ENCODE measurements at places on chromosomes 4 and X.

DNA sequence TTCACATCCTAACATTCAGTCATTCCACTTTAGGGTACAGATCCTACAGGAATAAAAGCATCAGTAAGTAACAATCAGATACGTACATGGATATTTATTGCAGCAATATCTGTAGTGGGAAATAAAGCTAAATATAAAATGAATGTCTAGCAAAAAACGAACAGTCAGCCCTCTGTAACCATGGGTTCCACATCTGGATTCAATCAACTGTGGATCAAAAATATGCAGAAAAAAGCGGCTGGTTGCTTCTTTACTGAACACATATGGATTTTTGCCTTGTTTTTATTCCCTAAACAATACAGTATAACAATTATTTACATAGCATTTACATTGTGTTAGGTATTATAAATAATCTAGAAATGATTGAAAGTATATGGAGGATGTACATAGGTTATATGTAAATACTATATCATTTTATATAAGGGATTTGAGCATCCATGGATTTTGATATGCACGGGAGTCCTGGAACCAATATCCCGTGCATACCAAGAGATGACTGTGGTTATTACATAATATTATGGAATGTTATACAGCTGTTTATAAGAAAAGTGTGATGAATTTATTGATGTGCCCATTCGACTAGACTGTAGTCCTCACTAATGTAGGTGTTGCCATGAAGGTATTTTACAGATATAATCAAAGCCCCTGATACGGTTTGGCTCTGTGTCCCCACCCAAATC, 132.8 kb downstream of the ARHGEF9 start:
- peak; percentile 36 for DNase-seq

- peak; percentile 21 for DNase-seq
These were observed 270.7 kb downstream of the FBXW7 start for GRCh38 chr4:152265149-152265621.

- no peak for DNase-seq
These were observed 168.3 kb upstream of the PUDP start for GRCh38 chrX:7316280-7316679.

- no peak for DNase-seq
These were observed 188.1 kb upstream of the SFRP2 start for GRCh38 chr4:153976954-153977353.

- DNase-seq: no peak
These were observed 130.1 kb downstream of the PDE5A start for GRCh38 chr4:119498527-119498926.

- DNase-seq: peak; percentile 42
These were observed 159.6 kb upstream of the ANK2 start for GRCh38 chr4:112889619-112890527.

DNA sequence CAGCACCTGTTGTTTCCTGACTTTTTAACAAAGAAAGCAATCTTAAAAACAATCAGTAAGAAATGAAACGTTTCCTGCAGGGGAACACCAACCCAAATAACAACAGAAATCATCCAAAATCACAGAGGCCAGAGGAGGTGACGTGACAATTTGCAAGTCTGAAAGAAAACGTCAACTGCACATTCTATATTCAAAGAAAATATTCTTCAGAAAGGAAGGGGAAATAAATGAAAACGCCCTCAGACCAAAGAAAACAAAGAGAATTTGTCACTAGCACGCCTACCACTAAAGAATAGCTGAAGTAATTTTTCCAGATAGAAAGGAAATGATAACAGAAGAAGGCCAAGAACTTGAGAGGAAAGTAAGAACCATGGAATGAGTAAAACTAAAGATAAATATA, 74.4 kb downstream of the CASP3 start:
- DNase-seq: no peak

GRCh38 chr4:118014831-118015230, 19.5 kb upstream of the NDST3 start:
- no peak for DNase-seq

DNA sequence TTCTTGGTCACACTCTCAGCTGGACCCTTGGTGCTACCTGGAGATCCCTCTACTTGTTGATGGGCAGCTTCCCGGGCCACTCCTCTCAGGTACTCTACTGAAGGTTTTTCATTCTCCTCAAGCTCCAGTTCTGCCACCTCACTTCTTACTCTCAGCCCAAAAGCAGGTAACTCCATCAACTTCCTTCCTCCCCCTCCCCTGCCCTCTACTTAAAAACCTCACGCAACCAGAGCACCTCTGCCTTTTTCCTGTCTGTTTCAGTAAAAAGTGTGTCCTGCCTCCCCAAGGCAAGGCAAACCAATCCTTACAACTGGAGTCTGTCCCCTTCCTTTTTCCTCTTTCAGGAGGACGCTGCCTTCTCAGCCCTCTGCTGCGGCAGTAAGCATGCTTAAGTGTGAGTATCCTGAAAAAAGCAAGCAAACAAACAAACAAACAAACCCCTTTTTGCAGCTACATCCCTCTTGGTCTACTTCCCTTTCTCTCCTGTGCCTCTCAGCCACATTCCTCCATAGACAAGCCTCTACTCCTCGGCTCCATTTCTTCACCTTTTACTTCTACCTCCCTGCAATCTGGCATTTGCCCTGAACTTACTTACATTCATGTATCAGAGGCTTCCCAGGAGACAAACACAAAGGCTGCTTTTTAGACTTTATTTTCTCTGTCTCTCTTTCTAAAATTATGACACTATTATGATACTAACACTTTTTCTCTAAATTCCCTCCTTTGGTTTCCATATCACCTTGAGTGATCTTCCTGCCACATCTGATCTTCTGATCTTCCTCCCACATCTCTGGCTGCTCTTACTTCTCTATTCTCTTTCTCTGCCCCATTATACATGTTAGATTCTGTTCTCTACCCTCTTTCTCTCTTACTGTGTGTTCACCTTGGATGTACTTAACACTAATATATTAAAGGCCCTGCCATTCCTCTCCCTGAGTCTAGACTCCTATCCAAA, 5.4 kb downstream of the ALPK1 start:
- no peak for DNase-seq

DNA sequence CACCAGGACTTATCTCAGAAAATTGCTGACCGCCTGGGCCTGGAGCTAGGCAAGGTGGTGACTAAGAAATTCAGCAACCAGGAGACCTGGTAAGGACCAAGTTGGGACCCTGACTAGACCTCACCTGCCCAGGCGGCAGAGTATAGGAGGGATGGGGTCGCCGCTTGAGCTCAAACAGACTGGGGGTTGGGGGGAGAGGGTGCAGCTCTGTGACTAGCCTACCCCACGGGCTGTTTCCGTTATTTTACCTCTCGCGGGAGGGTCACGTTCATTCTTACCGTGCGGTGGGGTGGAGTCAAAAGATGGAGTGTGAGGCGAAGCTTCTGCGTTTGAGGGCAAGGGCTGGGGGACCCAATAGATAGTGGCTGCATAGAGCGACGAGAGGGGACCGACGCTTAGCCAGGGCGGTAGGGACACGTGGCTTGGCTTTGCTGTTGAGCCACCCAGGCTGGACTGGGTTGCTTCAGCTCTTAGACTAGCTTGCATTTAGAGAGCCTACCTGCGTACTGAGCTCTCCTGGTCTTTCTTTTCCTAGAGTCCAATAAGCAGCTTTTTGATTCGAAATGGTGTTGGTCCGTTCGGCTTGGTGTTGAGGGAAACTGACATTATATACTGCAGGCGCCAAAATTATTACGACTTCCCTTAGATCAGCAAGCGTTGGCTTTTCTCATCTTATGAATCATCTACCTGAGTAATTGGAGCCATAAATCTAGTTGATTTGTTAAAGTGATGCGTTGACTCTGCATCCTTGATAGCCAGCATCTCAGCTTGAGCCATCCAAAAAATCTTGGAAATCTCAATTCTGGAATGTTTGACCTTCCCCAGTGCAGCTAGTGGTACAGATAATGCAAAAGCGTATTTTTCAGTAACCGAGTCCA, 591 bp downstream of the PRPS1 start:
- DNase-seq: peak; percentile 44

DNA sequence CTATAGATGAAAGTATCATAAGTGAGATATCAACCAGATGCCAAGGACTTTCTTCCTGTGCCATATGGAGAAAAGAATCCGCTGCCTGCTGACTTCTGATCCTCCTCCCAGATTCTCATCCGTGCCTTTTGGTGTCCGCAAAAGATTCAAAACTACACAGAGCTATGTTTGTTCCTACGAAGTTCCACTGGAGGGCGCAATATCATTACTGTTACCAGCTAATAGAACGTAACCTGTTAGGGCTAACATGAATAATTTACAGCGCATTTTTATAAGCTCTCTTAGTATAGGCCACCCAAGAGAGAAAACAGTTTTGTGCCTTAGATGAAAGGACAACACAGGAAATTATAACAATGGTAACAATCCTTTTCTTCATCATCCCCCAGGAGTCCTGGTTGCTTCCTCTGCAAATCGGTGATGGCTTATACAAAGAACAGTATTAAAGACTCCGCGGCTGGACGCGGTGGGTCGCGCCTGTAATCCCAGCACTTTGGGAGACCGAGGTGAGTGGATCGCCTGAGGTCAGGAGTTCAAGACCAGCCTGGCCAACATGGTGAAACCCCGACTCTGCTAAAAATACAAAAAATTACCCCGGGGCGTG, 22.8 kb upstream of the CENPVL3 start:
- DNase-seq: peak; percentile 35

- peak; percentile 47 for DNase-seq
These were observed 418.2 kb downstream of the STIM2 start for GRCh38 chr4:27278615-27279375.

DNA sequence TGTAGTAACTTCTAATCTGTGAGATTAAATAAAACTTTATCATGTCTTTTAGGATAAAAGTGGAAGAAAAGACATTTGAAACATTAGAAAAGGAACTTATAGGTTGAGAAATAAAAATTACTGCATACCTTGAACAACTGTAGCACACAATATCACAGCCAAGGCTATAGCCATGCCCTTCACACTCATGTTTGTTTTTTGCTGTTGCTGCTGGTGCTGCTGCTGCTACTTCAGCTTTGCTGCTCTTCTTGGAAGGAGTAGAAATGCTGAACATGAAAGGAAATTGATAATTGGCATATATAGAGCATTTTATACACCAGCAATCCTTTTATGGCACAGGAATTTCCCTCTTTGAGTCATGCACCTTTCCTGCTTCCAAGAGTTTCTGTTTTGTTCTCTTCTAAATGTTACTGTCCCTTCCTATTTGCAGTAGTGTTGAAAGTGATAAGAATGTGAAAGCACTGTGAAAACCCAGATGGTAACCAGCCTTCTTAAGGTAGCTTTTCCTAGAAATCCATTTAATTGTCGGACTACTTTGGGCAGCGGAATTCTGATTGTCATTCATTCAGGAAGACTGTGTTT, at the start of gene CXCL11:
Gene CXCL11 (minus strand): TSS at position 272 of the 582 bp plus-strand sequence. CDS start 83 bp downstream, at position 189.
- no peak for DNase-seq

DNA sequence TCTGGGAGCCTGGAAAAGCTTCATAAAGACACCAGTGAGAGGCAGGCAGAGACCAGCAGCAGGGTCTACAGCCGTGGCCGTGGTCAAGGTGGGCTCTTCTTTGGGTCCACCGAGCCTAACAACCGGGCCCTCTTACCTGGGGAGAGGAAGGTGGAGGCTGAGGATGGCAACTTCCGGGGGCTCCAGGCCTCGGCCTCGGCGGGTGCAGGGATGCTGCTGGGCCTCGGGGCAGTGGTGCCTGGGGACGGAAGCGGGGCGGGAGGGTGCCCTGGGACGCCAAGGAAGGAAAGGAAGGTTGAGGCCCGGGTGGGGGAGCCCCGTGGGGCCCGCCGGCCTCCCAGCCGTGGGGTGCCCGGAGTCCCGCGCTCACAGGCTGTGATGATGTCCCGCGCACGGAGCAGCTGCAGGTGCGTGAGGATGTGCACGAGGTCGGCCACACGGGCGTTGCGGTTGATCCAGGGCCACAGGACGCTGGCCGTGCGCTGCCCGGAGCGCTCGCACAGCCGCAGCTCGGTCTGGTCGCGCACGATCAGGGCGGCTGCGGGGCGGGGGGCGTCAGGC, 561 bp downstream of the IRAK1 start:
- peak; percentile 17 for DNase-seq

- DNase-seq: no peak
These were observed 1.4 kb downstream of the MXD4 start for GRCh38 chr4:2260344-2261109.

GRCh38 chrX:116930311-116930710, 467.5 kb upstream of the CT83 start:
- DNase-seq: no peak

DNA sequence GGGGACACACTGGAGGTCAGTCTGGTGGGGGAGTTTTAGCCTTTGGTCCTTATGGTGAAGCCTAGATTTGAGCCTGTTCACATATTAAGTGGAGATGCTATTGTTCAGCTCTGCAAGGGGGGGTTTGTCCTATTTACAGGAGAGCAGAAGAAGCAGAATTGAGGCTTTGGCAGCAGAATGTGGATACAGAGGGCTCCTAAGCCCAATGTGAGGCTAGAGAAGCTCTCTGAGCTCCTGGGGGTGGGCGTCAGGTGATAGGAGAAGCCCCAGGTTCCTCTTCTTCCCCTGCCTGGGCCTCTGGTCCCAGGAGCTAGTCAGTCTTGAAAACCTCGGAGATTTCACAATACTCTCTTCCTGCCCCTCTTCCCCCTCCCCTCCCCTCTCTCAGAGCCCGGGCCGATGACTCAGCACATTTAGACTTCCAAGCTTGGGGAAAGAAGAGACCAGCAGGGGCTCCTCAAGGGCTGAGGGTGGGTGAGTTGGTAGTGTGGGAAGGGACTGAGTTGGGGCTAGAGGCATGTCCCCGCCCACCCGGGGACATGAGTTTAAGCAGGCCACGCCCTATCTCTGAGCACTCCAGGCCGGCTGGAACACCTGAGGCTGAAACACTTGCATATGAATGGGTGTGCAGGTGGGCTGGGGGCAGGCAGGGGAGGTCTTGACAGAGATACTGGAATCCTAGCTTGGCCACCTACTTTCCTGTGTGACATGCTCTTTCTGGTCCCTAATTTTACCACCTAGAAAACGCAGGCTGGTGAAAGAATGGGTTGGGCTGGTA, 3.4 kb downstream of the TFE3 start:
- DNase-seq: peak; percentile 94

DNA sequence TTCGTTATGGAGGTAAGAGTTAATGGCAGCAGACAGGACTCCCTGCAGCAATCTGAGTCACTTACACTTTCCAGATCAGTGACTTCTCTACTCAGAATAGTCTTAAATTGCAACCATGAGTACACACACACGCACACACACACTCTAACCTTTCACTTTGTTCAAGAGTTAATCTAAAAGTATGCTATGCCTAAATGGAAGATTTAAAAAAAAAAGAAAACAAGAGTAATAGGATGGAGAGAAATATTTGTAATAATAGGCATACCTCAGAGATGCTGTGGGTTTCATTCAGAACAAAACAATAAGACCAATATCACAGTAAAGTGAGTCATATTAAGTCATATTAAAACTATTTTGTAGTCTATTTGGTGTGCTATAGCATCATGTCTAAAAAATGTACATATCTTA, 969.1 kb upstream of the PCDH10 start:
- peak; percentile 34 for DNase-seq
